Activated T-helper 1 cell treated with anti-CD3 and anti-CD28 coated beads, Interleukin-2, amount 50 U/mL, for 16 hours (primary cell): ENCODE measurements at places on chromosomes 1 and 21.

DNA sequence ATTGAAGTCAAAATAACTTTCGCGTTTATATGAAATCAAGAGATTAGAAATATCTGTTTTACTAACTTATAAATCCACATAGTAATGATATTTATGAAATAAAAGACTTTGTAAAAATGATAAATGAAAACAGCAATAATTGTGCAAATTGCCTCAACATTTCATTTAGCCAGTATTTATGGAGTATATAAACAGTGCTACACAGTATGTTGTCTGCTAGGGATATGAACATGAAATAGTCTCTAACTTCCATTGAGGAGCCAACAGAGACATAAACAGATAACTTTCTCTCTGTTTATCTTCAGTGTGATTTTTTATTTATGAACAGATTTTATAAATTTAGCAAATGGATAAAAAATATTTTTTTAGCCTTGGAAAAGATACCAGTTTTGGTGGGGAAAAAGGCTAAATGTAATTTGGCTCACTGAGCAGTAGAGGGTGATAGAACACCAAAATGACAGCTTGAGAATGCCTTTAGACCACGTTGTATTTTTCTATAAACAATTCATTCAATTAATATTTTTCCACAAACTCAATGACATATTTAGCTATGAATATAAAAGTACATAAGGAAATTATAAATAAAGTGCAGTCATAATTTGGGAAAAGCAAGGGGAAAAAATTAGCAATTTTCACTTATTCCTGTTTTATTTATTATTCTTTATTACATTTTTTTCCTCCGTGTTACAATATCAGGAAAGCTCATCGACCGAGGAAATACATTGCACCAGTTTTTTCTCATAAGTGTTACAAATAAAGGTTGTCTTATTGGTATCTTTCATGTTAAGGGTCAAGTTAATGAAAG lies 47.5 kb upstream of the EEIG2 start:
- no peak for DNase-seq

DNA sequence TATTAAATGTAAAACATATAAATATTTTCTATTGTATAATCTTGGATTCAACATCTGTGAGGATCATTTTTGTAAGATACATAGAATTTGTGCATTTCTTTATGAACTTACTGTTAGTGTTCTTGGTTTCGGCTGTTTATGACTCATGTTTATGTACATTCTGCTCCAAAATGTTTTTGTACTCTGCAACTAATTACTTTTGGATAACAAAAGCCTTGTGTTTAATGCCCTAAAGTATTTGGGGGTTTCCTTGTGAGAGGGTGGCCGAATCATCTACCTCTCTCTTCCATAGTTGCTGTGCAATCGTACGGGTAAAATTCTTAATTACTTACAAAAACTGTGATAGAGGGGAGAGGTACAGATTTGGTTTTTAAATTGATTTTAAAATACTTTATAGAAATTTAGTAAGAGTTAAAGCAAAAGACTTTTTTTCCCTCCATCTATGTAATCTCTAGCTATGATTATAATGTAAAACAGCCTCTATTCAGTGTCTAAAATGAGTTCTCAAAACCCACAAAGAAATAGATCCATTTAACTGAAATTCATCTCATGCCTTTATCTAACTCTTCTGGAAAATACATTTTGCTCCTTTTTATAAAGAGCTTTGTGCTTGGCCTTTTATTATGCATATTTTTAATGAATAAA lies 38.7 kb upstream of the LRRC8C start:
- no peak for DNase-seq

DNA sequence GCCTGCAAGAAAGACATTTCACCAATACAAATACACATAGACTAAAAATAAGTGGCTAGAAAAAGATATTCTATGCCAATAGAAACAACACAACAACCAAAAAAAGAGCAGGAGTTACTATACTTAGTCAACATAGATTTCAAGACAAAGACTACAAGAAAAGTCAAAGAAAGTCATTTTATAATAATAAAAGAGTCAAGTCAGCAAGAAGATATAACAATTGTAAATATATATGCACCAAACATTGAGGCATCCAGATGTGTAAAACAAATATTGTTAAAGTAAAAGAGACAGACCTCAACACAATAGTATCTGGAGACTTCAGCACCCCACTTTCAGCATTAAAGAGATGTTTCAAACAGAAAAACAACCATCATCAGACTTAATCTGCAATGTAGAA lies 104.6 kb downstream of the AMY1C start:
- DNase-seq, result no peak

DNA sequence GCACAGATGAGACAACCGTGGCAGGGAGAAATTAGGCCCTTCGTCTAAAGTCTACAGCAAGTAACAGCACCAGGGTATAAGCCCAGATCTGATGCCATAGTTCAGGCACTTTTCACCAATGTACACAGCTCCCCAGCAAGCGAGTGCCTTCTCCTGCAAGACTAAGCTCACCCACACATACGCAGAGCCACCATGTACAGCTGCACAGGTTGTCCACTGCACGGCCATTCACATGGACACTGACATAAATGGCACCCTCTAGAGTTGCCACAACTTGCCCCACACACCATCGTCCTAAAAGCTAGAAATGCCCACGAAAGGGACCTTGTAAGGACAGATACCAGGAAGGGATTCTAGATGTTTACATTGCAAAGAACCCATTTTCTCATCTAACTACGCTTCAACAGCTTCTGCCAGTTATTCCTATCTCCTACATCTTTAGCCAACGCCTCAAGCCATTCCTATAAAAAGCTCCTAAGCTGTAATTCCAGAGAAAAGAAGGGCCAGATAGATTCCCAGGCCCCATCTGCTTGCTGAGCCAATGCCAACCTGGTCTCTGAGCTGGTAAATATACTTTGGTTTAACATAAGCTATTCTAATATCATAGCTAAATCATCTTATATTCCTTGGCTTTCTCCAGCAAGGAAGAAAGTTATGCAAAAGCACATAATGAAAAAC lies 174.0 kb upstream of the KAZN start:
- DNase-seq, result no peak

GRCh38 chr1:227912866-227913265 lies 34.9 kb downstream of the WNT9A start:
- no peak for DNase-seq

DNA sequence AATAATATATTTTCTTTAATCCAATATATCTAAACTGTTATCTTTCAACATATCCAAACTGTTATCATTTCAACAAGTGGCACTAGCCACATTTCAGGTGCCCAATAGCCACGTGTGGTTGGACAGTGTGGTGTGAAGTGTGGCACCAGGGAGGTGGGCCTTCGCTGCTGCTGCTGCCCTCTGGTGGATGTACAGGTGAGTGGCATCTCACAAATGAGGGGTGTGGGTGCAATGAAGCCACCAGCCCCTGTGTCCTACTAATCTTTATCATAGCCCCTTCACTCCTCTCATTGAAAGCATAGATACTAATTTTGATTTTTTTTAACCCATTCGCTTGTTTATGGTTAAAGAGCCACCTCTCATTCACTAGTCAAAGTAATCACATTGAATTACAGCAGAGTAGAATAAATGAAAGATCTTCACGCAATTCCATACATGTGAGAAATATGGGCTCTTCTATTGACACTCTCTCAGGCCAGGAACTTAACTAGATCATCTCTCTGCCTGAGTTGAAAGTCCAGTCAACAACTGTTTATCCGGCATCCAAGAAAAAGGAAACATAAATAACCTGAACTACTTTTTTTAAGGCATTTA lies 499.2 kb downstream of the OMA1 start:
- DNase-seq, result no peak

DNA sequence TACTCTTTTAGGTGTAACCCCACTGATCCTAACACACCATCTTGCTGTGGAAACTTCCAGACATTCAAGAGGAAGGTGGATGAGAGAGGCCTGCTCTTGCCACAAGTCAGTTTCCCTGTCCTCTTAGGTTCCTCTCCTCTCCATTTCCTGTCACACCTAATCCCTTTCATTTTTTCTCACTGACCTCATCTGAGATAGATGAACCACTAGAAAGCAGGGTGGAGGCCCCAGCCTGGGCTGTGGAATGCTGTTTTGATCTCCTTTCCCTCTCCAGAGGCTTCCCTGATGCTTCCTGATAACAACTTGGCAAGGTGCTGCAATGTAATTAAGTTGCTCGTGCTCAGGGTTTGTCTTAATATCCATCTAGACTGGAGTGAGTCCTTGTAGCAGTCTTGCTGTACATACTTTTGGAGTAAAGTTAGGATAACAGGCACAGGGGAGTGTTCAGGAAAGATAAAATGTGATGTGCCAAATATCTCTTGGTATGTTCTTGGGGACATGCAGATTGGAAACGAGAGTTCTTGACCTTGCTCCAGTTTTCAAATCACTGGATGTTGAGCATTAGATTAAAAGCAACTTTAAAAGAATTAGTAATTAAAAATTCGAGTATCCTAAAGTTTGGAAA lies 11.2 kb downstream of the LRRC42 start:
- no peak for DNase-seq

GRCh38 chr1:228872080-228872479 lies 136.8 kb downstream of the RHOU start:
- DNase-seq, result no peak

GRCh38 chr1:3050603-3051002 lies 18.4 kb upstream of the PRDM16 start:
- DNase-seq, result no peak

GRCh38 chr1:151897991-151898431 lies 11.3 kb downstream of the THEM4 start:
- DNase-seq, result no peak

- no peak for DNase-seq
Observed at GRCh38 chr1:907611-908451, 15.9 kb upstream of the SAMD11 start.

DNA sequence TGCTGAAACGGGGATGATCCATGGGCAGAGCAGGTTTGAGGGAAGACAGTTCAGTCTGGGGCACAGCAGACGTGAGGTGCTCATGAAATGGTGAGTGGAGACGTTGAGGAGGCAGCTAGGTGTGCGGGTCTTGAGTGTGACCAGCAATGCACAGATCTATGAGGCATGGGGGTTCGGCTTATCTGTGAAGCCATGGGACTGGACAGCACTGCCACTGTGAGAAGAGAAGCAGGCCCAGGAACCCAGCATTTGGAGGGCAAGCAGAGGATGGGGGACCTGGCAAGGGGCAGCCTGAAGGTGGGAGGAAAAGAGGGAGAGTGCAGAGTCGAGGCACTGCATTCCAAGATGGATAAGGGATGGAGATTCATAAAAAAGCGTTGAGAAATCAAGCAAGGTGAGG lies 8.0 kb downstream of the CSF1 start:
- no peak for DNase-seq

DNA sequence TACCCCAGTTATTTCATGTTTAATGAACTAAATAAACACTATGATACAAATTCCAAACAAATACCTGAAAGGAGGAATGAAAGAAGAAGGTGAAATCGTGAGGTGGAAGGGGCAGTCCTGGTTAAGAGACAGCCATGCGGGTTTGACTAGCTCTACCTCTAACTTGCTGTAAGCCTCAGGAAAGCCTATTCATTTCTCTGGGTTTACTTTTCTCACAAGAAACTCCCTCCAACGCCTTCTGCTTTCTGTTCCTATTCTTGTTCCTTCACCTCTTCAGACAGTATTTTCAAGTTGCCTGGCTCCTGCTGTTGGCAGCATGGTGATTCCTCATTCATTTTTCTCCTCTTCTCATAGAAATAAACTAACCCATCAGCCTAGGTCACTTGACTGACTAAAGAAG lies 92.4 kb downstream of the NTPCR start:
- DNase-seq, result no peak

DNA sequence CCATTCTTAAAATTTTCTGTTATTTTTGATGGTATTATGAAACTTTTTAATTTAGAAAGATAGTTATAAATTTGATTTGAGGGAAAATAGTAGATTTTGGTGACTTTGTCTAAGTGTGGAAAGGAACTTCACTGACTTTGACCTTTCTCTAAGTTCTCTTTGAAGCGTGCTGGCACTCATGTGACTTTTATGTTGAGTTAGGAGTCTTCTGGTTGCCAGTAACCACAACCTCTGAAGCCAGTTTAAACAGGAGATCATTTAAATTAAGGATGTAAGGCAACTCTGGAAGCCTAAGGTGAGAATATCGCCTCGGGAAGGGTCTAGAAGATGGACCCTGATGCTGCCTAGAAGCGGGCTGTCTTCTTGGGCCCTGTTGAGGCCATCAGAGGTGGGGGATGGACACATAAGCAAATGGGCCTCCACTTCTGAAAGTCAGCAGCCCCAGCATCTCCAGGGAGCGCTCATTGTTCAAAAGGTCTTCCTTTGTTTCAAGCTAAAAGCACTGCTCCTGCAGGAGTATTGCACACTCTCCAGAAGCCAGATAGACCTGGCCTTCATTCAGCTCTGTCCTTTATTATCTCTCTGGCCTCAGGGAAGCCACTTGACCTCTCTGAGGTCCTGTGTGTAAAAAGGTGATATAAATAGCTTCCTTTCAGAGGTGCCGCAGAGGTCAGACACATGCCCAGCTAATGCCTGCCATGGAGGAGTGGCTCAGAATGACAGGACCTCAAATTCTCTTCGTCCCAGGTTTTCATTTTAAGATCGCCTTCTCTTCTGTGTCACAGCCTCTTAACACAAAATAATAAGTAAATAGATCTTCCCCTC lies 5.1 kb upstream of the RCAN1 start:
- no peak for DNase-seq

GRCh38 chr1:46983830-46984586 lies 39.5 kb upstream of the CYP4X1 start:
- no peak for DNase-seq

DNA sequence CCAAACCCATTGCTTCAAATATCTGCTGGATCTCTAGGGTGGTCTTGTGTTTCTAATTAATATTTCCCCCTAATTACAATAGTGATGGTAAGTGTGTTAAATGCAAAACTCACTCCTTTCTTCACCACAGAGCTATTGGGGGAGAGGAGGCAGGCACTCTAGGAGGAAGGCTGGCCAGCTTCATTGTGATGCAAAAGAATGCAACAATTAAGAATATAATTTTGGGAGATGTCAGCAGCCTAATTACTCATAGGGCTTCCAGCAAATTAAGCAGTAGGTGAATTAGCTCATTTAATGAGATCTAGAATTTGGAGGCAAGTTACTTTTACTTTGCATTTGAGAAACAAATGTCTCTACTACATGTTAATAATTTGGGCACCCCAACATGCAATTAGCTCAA lies 560.4 kb upstream of the DAB1 start:
- DNase-seq, result no peak

DNA sequence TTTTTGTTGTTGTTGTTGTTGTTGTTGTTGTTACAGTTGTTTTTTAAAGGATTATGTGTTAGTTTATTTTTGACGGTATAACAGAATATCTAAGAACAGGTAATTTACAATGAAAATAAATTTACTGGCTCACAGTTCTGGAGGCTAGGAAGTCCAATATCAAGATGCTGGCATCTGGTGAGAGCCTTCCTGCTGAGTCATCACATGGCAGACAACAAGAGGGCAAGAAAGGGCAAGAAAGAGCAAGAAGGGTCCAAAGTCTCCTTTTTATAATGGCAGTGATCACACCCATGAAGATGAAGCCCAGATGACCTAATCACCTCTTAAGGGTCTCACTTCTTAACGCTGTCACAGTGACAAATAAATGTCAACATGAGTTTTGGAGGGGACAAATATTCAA lies 142.1 kb downstream of the NEGR1 start:
- no peak for DNase-seq

DNA sequence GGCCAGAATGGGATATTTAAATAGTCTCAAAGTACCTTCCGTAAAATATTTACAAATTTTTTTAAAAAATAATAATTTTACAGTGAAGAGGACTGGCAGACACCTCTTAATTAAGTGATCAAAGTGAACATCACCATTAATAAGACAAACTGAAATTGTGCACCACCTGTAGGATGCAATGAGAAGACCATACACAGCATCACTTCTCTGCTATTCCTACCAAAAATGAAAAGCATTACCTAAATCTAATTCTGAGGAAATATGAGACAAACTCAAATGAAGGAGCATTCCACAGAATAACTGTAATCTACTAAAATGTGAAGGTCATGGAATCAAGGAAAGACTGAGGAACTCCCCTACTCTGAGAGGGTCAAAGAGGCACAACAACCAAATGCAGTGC lies 68.2 kb upstream of the PRDX6 start:
- DNase-seq, result no peak
